Stimulated activated naive CD8-positive, alpha-beta T cell treated with anti-CD3 and anti-CD28 coated beads, Interleukin-15, Interleukin-2, amounts not matched to agents 100 U/mL and 50 U/mL, for 24 hours (primary cell): ENCODE measurements at places on chromosomes 5 and 9.

DNA sequence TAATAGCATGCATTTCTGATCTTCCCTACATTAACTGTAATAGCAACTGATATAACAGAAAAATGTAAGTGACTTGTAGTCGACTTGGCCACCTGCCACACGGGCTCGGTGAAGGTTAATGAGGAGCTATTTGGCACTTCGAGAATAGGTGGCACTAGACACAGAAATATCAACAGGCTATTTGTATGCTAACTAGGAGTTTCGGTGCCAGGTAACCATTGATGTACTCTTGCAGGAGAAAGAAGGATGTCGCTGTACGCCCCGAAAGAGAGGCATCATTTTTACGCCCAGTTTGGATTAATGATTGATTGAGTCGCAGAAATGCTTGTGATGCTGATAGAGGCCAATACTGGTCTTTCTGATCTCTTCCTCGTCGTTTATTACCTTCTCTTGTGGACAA, 516 bp upstream of the DMRT2 start:
- DNase-seq: peak; percentile 10

GRCh38 chr5:133332439-133333024, 279.8 kb downstream of the FSTL4 start:
- no peak for DNase-seq

DNA sequence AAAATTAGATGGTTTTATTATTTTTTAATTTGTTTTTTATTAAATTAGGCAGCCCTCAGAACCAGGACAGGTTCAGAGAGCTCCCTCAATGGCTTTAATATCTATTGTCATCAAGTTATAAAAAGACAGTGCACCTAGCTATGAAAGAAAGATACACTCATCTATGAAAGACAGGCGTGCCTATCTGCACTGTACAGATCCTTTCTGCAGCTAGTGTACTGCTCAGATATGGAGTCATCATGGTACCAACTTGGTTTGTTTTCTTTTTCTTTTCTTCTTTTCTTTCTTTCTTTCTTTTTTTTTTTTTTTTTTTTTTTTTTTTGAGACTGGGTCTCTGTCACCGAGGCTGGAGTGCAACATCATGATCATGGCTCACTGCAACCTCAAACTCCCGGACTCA, 54.8 kb upstream of the GPBP1 start:
- no peak for DNase-seq

GRCh38 chr5:167633931-167634341, 657.5 kb upstream of the WWC1 start:
- no peak for DNase-seq

DNA sequence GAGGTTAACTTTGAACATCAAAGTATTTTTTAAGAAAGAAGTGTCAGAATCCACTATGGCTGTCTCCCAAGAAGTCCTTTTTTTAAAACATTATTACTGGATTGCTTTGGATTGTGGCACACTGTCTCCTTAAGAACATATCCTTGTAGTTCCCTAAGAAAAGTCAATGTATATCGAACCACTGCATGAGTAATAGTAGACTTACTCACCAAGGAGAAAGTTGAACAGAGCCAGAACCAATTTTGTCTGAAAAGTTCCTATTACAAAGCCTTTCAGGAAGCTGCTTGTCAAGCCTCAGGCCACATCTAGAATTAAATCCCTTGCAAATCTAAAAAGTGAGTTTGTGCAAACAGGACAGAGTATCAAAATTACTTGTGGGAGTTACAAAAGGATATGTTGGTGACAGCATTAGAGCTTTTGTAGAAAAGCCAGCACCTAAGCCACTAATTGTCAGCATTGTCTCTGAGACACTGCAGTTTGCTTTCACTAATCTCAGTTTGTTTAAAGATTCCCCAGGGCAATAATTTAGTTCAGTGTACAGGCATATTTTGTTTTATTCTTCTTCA, 195.4 kb downstream of the MPDZ start:
- DNase-seq: no peak

DNA sequence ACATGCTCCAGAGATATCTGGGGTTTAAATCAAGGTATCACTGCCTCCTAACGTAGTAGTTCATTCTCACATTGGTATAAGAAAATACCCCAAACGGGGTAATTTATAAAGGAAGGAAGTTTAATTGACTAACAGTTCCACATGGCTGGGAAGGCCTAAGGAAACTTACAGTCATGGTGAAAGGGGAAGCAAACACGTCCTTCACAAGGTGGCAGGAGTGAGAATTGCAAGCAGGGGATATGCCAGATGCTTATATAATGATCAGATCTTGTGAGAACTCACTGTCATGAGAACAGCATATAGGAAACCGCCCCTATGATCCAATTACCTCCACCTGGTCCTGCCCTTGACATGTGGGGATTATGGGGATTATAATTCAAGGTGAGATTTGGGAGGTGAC, 1280.2 kb upstream of the C9orf72 start:
- DNase-seq: no peak

GRCh38 chr5:95720094-95720786, 10.9 kb upstream of the RHOBTB3 start:
- no peak for DNase-seq

- DNase-seq: no peak
These were observed 12.5 kb upstream of the CTSL start for GRCh38 chr9:87713278-87713987.

- peak; percentile 97 for DNase-seq
These were observed at the start of gene UBAC1 for GRCh38 chr9:135961277-135961715. TSS of gene UBAC1 (minus strand) at chr9:135961373. CDS start at chr9:135961162, 211 bp downstream.
